CD4-positive, alpha-beta memory T cell (primary cell): ENCODE measurements at places on chromosomes 11 and 22. TPM values are rescaled to one million over a fixed set of nuclear protein-coding genes. Genes with fewer than 3 reads are reported as not detected.

GRCh38 chr11:99020352-99021225 lies at the start of gene CNTN5:
Gene CNTN5 (plus strand): TSS chr11:99020949.
- no peak for DNase-seq

GRCh38 chr11:48044577-48044976 lies 64.2 kb downstream of the PTPRJ start:
- DNase-seq, result no peak

DNA sequence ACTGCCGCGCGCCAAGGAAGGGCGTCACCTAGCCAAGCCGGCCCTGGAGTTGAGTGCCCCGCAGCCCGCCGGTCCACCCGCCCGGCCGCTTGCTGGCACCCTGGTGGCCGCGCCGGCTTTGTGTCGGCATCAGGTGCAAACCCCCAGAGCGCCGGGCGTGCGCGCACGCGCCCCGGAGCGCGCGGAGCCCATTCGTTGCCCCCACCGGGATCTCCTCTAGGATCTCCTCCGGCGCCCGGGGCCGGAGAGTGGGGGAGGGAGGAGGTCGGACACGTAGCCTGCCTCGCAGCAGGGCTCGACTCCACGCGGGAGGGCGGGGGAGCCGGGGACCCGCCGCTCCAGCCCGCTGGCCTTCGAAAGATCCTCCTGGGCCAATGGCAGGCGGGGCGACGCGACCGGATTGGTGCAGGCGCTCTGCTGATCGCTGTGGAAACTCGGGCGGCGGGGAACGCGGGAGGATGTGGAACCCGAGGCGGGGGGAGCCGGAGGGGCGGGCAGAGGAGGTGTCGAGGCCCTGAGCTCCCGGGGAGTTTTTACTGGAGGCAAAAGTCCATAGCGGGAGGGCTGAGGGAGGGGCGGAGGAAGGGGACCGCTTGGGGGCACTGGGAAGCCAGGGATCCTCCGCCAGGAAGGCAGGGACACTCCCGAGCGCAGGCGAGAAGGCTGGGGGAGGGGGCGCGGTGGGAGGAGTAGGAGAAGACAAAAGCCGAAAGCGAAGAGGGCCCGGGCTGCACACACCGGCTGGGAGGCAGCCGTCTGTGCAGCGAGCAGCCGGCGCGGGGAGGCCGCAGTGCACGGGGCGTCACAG lies at the start of gene FADS2:
Gene FADS2, plus strand, starts transcription at position 730 of the 808 bp plus-strand sequence. CDS start 91 bp downstream, outside the sequence.
- peak; percentile 50 for DNase-seq

- no peak for DNase-seq
Observed at GRCh38 chr11:117794772-117795629, 2.0 kb downstream of the DSCAML1 start.

- DNase-seq, result no peak
Observed at GRCh38 chr11:114622858-114623257, 27.3 kb upstream of the NXPE4 start.

GRCh38 chr22:35739076-35739930 lies 21.6 kb downstream of the APOL5 start:
- peak; percentile 1 for DNase-seq

- DNase-seq, result no peak
Observed at GRCh38 chr22:30582788-30583545, 8.5 kb upstream of the GAL3ST1 start.

DNA sequence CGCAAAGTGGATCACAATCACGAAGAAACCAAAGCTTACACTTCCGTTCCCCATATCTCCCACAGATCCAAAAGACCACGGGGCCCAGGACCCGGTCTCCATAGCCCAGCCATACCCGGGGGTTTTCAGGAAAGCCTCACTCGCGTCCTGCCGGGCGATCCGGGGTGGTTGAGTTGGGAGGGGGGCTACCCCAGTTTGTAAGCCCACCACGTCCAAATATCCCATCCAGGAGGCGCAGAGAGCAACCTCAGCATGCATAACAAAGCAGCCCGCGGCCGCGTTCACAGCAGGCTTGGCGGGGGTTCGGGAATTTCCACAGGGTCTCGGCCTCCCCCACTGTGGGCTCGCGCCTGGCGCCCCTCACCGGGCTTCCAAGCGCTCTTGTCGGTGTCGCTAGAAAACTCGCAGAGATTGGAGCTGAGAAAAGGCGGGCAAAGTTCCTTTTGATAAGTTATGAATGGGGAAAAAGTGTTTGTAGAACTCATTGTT lies 9.5 kb downstream of the SDF2L1 start:
- no peak for DNase-seq

DNA sequence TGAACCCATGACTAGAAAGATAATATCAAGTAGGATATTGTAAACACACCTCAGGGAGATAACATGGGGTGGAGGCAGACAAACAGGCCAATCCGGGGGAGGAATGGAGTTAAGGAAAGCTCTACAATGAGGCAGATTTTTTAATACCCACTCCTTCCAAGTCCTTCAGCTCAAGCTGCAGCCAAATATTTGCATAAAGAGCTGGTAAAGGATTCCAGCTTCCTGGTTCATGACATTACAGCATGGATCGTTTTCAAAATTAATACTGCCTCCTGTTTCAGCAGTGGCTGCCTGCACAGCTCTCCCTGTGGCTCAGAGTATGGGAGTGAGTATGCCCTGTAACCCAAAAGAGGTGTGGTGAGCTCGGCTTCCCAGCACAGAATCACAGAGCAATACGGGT lies 5.1 kb downstream of the POU2AF3 start:
- DNase-seq, result no peak

DNA sequence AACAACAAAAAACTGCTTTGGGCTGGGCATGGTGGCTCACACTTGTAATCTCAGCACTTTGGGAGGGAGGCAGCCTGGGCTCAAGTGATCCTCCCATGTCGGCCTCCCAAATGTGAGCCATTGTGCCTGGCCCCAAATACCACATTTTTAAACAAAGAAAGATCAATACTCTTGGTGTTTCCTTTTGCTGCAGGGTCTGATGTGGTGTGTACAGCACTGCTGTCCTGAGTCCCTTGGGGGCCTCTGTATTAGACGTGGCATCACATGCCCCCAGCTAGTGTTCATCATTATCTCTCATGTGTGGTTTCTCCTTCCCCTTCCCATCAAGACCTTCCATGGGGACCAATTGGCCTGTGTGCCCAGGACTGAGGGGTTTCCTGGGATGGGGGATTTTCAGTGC lies 20.5 kb upstream of the XBP1 start:
- no peak for DNase-seq

GRCh38 chr22:48941033-48941902 lies 886.4 kb downstream of the BRD1 start:
- DNase-seq, result no peak

GRCh38 chr11:69667619-69668604 lies 7.2 kb downstream of the LTO1 start:
- DNase-seq, result no peak

DNA sequence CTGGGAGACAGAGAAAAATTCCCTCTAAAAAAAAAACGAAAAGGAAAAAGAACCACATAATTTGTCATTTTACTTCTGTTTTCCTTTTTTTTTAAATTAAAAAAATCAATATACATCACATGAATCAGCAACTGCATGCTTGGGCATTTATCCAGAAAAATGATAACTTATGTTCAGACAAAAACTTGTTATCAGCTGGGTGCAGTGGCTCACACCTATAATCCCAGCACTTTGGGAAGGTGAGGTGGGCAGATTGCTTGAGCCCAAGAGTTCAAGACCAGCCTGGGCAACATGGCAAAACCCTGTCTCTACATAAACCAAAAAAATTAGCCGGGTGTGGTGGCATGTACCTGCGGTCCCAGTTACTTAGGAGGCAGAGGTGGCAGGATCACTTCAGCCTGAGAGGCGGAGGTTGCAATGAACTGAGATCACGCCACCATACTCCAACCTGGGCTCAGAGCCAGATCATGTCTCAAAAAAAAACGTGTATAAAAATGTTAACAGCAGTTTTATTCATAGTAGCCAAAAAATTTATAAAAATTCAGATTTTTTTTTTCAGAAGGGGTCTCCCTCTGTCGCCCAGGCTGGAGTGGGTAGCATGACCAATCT lies 28.5 kb downstream of the AMBRA1 start:
- DNase-seq, result no peak

- DNase-seq, result peak; percentile 91
Observed at GRCh38 chr22:44620129-44620840, 81.7 kb upstream of the PRR5 start.

GRCh38 chr11:46335890-46336562 lies 11.2 kb upstream of the DGKZ start:
- DNase-seq, result no peak

- DNase-seq, result no peak
Observed at GRCh38 chr11:33515347-33515746, 185.3 kb downstream of the C11orf91 start.

GRCh38 chr22:37095113-37095512 lies 14.4 kb downstream of the TMPRSS6 start:
- DNase-seq, result no peak

- no peak for DNase-seq
Observed at GRCh38 chr22:17665854-17666253, 27.3 kb downstream of the BCL2L13 start.

DNA sequence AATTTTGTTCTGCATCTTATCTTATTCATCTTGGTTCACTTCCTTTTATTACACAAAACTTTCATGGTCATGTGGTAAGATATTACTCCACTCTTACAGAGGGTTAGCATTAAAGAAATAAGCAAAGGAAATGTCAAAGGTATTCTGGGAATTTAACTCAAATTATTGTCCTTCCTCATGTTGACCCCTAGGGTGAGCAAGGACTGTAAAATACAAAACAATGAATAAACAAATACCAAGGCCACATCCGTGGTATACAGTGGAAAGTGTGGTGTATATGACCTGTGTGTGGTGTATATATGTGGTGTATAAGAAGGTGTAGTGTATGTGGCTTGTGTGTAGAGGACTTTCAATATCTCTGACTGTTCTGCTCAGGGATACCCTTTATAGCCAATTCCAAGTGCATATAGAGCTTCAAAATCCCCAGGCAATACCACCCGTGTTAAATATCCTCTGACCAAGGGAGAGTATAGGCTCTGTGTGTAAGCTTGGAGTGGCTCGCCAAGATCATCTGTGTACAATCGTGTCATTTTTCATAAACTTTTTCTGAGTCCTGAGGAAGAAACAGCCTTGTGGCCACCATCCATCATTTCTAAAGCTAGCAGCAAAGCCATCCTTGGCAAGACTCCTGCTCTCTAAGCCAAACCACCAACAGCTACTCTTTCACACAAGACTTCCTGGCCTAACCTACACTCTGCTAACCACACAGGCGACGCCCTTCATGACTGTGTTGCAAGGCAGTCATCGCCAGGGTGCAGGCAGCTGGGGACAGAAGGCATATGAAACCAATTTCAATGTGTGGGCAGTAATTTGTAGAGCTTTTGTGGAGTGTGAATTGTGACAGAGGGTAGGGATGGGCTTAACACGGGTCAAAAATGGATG lies 548.0 kb downstream of the ETS1 start:
- peak; percentile 82 for DNase-seq

Gene KCNJ11
- not detected for total RNA-seq

Gene SMC1B
- total RNA-seq, result 0.08 TPM

Gene GRAMD1B
- total RNA-seq, result 26.0 TPM

Gene NRIP3
- 1.5 TPM for total RNA-seq

Gene SCGB1D2
- not detected for total RNA-seq

Gene ZNF280B
- 2.7 TPM for total RNA-seq

Gene CCDC15
- total RNA-seq, result 2.6 TPM

Gene SCGB2A2
- total RNA-seq, result not detected
